ENCODE measurements at places on chromosomes 7 and 10. TPM values are rescaled to one million over a fixed set of nuclear protein-coding genes. Genes with fewer than 3 reads are reported as not detected.

- H3K36me3 ChIP-seq = no peaks in the 10 kb centered on the region
- no peak overlapping the region for H3K4me3 ChIP-seq
- H3K27me3 ChIP-seq = peaks cover 65% of the 10 kb centered on the region
- peaks cover 2% of the 10 kb centered on the region for H3K4me1 ChIP-seq
- no peak overlapping the region for H3K27ac ChIP-seq
- DNase-seq = no peak
Measured at GRCh38 chr10:27622596-27622995, 118.5 kb downstream of the RAB18 start.

KEL gene
- total RNA-seq = 3.3 TPM

DNA sequence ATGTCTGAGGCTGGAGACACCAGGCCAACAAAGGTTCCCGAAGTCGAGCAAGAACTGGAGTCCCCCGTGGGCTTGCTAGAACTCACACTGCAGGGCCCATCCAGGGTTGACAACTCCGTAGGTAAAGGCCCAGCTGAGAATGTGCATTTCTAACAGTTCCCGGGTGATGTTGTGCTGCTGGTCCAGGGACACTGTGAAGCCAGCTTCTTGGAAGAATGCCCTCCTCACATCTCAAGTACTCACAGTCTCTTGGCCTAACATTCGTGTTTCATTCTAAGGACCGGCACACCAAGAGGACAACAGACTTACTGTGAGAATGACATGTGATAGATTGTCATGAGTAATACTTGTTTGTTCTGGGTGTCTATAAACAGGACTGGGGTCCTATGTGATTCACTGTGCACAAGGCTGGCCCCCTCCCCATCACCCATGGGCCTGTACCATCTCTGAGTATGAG, 682.3 kb upstream of the IGFBP3 start:
- no peaks in the 10 kb centered on the region for H3K27me3 ChIP-seq
- no peak overlapping the region for H3K4me3 ChIP-seq
- no peak for DNase-seq
- H3K4me1 ChIP-seq = no peaks in the 10 kb centered on the region
- H3K27ac ChIP-seq = no peak overlapping the region

GRCh38 chr10:119919826-119920225, 27.3 kb downstream of the SEC23IP start:
- peaks cover 10% of the 10 kb centered on the region for H3K36me3 ChIP-seq
- H3K4me1 ChIP-seq = peaks cover 3% of the 10 kb centered on the region
- DNase-seq = no peak
- H3K27ac ChIP-seq = no peak overlapping the region

- no peak for DNase-seq
- H3K27ac ChIP-seq = no peak overlapping the region
- H3K27me3 ChIP-seq = no peaks in the 10 kb centered on the region
- H3K36me3 ChIP-seq = peaks cover under 1% of the 10 kb centered on the region
Measured at GRCh38 chr7:875476-876076, 778 bp upstream of the GET4 start.

DNA sequence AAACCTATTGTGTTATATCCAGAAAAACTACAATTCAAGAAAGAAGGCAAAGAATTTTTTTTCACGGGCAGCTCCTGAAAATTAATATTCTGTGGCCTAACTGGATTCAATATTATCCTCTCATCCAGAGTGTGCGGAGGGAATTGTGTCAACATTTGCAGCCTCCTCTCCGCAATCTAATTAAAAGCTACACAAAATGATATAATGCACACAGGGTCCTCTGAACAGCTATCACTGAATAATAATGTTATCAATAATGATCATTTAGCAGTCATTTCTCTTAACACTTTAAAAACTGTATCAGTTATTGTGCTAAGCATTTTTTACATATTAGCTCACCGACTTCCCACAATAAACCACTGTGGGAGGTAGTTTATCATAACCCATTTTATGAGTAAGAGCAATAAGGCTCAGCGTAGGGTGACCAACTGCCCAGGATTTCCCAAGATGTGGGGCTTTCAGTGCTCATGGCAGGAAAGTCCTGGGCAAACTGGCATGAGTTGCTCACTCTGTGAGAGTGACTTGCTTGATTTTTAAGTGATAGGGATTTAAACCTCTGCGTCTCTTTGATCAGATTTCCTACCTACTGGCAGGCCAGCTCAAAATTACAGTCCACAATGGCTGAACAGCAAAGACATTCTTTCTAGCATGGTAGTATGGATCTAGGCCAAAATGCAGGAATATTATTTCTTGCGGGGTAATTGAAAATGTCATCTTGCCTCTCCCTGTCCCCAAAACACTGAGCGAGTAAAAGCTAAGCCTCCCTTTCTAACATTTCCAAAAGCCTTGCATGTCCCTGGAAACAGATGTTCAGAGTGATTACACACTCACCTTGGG, 65.7 kb downstream of the AOAH start:
- H3K4me1 ChIP-seq = peaks cover 5% of the 10 kb centered on the region
- no peak overlapping the region for H3K27ac ChIP-seq
- peaks cover 2% of the 10 kb centered on the region for H3K36me3 ChIP-seq
- DNase-seq = no peak
- no peak overlapping the region for H3K4me3 ChIP-seq

DNA sequence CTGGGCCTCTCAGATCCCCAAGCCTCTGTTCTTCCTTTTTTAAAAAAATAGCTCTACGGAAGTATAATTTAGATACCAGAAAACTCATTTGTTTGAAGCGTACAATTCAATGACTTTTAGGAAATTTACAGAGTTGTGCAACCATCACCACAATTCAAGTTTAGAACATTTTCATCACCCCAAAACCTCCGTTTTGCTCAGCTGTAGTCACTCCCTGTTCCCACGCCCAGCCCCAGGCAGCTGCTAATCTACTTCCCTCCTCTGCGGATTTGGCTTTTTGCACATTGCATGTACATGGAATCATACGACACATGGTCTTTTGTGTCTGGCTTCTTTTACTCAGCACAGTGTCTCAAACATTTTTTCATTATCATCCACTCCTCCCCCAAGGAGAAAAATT, 229.2 kb downstream of the TCF7L2 start:
- no peaks in the 10 kb centered on the region for H3K4me1 ChIP-seq
- H3K36me3 ChIP-seq = no peaks in the 10 kb centered on the region
- H3K27me3 ChIP-seq = no peaks in the 10 kb centered on the region
- H3K4me3 ChIP-seq = no peak overlapping the region
- no peak for DNase-seq

TM9SF3 gene
- total RNA-seq = 94.5 TPM

DNA sequence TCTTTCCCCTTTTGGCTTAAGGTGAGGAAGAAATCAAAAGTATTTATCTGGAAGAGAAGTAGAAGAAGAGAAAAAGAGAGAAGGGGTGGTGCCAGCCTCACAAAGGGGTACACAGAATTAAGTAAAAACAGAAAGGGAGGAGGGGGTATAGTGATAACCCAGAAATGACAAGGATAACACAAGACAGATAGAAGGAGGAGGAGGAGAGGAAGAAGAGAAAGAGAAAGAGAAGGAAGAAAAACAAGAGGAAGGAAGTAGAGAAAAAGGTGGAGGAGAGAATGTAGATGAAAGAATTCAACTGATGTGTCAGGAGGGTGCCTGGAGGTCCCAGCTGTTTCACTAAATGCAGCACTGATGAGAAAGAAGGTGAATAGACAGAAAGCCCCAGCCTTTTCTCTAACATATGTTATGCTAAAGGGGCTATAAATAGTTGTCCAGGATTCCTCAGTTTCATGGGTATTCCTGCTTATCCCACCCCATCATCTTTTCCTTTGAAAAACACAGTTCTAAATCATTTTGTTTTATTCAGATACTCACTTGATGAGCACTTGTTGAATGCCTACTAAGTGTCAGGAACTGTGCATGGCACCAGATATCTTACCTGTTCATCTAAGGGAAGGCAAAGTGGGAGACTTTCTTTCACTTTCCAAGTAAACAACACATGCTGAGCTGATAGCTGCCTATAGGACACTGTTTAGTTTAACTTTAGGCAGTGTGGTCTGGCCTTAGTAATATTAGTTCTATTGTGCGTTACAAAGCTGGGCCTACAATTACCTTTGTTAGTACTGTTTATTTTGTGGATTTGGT, 8.0 kb downstream of the SEMA3E start:
- H3K4me1 ChIP-seq = no peaks in the 10 kb centered on the region
- DNase-seq = no peak
- no peak overlapping the region for H3K27ac ChIP-seq
- H3K27me3 ChIP-seq = no peaks in the 10 kb centered on the region
- H3K36me3 ChIP-seq = no peaks in the 10 kb centered on the region
- H3K4me3 ChIP-seq = no peak overlapping the region

GJD4 gene
- total RNA-seq = 0.22 TPM

DNA sequence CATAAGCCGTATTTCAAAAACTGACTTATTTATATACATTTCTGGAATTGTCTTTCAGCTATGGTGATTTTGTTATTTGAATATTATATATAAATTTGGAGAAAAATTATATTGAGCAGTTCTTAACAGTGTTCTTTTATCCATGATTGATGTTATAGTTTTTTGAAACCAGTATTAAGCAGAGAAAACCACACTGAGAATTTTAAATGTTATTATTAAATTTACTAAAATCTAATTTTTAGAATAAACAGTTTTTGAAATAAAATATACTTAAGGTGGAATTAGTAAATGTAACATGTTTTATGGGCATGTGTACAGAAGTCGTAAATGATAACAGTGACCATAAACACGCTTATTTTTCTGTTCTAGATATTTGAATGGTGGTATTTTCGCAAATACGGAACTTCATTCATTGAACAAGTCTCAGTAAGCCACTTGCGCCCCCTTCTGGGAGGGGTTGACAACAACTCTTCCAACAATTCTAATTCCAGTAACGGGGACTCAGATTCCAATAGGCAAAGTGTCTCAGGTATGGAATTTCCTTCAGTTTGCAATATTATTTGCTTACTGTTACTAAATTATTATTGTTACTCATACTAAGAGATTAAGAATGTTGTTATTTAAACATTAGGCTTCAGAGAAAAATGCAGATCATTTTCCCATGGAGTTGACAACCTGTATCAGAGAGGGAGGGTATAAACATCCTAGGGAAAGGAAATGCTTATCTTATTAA, 166.1 kb downstream of the ST7 start:
- no peaks in the 10 kb centered on the region for H3K27me3 ChIP-seq
- H3K4me1 ChIP-seq = no peaks in the 10 kb centered on the region
- DNase-seq = peak; percentile 61
- no peak overlapping the region for H3K4me3 ChIP-seq
- no peaks in the 10 kb centered on the region for H3K36me3 ChIP-seq
- H3K27ac ChIP-seq = no peak overlapping the region

CFAP46 gene
- total RNA-seq = not detected

DGKI gene
- total RNA-seq = 0.26 TPM

DUS4L gene
- total RNA-seq = 11.0 TPM

ARHGEF5 gene
- 4.2 TPM for total RNA-seq

GRCh38 chr7:110780712-110781111, 310.2 kb upstream of the LRRN3 start:
- peaks cover 2% of the 10 kb centered on the region for H3K36me3 ChIP-seq
- H3K27me3 ChIP-seq = no peaks in the 10 kb centered on the region
- H3K4me3 ChIP-seq = peak overlapping the region; percentile 52

- no peak overlapping the region for H3K4me3 ChIP-seq
- no peaks in the 10 kb centered on the region for H3K4me1 ChIP-seq
- H3K36me3 ChIP-seq = no peaks in the 10 kb centered on the region
- no peak for DNase-seq
- no peak overlapping the region for H3K27ac ChIP-seq
Measured at GRCh38 chr7:131605280-131605878, 49.0 kb upstream of the PODXL start.

DNA sequence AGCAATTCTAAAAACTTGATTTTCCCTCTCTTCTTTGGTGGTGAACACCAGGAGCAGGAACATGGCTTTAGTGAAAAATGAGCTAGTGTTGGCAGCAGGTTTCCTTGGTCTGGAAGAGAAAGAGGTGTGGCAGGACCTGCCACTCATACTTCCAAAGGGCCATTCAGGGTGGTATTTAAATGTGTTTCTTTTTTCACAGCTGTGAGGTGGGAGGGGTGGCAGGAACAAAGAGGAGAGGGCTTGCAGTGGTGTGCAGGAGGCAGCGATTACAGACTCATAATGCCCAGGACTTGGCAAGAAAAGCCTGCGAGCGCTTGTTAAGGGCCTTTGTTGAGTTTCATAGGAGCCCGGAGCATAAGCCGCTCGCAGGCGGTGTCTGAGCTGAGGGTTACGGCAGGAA, 36.8 kb downstream of the WIPF3 start:
- peaks cover 2% of the 10 kb centered on the region for H3K4me1 ChIP-seq
- H3K36me3 ChIP-seq = no peaks in the 10 kb centered on the region
- no peak for DNase-seq
- H3K27ac ChIP-seq = no peak overlapping the region
- peaks cover 48% of the 10 kb centered on the region for H3K27me3 ChIP-seq
- H3K4me3 ChIP-seq = no peak overlapping the region

DNA sequence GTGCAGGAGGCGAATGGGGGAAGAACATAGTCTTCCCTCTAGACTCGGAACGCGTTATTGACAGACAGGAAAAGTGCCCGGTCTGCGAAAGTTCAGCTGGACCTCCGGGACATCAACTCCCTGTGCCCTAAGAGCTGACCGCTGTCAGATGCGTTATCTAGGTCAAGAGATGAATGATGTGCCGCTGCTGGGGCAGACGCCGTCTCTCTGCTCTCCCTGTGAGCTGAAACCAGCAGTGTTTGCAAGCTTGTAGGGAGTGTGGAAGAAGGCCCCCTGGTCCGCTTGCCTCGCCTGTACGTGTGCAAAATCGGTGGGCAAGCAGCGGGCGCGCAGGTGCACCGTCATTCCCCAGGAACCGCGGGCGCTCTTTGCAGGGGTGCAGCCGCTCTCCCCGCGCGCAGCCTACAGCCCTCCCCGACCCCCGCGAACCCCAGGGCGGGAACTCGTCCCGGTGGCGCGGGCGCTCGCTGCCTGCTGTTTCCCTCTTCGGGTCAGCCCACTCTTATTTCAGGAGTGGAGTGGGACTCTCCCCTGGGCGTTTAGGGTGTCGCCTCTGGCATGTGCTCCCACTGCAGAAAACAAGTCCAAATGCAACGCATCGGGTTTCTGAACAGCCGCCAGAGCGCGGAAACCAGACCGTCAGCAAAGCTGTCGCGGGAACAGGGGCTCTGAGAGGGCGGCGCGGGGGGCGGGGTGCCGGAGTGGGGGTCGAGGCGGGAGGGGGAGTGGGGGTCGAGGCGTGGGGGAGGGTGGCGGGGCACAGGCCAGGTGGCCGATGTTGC, 1.8 kb upstream of the PFKFB3 start:
- H3K36me3 ChIP-seq = peaks cover 5% of the 10 kb centered on the region
- peak; percentile 20 for DNase-seq
- no peaks in the 10 kb centered on the region for H3K27me3 ChIP-seq
- H3K27ac ChIP-seq = peak overlapping the region; percentile 14

ASL gene
- 16.5 TPM for total RNA-seq

DNA sequence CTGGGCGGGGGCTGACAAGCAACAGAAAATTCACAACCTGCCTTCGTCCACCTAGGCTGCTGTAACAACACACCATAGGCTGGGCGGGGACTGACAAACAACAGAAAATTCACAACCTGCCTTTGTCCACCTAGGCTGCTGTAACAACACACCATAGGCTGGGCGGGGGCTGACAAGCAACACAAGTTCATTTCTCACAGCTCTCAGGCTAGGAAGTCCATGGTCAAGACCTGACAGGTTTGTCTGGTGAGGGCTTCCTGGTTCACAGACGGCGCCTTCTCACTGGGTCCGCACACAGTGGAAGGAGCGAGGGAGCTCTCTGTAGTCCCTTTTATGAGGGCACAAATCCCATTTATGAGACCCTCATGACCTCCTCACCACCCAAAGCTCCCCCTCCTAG, 52.2 kb downstream of the DIP2C start:
- H3K4me3 ChIP-seq = no peak overlapping the region
- no peak overlapping the region for H3K27ac ChIP-seq
- H3K27me3 ChIP-seq = peaks cover 43% of the 10 kb centered on the region
- DNase-seq = no peak
- H3K36me3 ChIP-seq = no peaks in the 10 kb centered on the region

- DNase-seq = no peak
- no peaks in the 10 kb centered on the region for H3K4me1 ChIP-seq
- H3K27ac ChIP-seq = no peak overlapping the region
- peaks cover 14% of the 10 kb centered on the region for H3K27me3 ChIP-seq
- H3K36me3 ChIP-seq = no peaks in the 10 kb centered on the region
Measured at GRCh38 chr10:131821378-131822012, 79.3 kb upstream of the PPP2R2D start.

STEAP1 gene
- not detected for total RNA-seq

Measured in T-helper 17 cell (primary cell).